Kidney glomerular epithelial cell (primary cell): ENCODE measurements at places on chromosomes 13 and 19.

- no peak for DNase-seq
Measured at GRCh38 chr19:47303966-47304365, 5.7 kb upstream of the C5AR1 start.

- DNase-seq, result no peak
Measured at GRCh38 chr19:45191375-45191774, 12.8 kb downstream of the BLOC1S3 start.

- no peak for DNase-seq
Measured at GRCh38 chr19:58182577-58182988, 278 bp upstream of the ZNF274 start.

- DNase-seq, result peak; percentile 58
Measured at GRCh38 chr13:106530980-106531481, 4.4 kb downstream of the EFNB2 start.

- DNase-seq, result no peak
Measured at GRCh38 chr19:14471436-14472187, 3.5 kb downstream of the PTGER1 start.

- no peak for DNase-seq
Measured at GRCh38 chr13:31042481-31043165, 110.2 kb downstream of the TEX26 start.

GRCh38 chr13:109646423-109646822, 140.0 kb downstream of the IRS2 start:
- no peak for DNase-seq

GRCh38 chr19:2053601-2054389, 2.8 kb upstream of the MKNK2 start:
- DNase-seq, result no peak

DNA sequence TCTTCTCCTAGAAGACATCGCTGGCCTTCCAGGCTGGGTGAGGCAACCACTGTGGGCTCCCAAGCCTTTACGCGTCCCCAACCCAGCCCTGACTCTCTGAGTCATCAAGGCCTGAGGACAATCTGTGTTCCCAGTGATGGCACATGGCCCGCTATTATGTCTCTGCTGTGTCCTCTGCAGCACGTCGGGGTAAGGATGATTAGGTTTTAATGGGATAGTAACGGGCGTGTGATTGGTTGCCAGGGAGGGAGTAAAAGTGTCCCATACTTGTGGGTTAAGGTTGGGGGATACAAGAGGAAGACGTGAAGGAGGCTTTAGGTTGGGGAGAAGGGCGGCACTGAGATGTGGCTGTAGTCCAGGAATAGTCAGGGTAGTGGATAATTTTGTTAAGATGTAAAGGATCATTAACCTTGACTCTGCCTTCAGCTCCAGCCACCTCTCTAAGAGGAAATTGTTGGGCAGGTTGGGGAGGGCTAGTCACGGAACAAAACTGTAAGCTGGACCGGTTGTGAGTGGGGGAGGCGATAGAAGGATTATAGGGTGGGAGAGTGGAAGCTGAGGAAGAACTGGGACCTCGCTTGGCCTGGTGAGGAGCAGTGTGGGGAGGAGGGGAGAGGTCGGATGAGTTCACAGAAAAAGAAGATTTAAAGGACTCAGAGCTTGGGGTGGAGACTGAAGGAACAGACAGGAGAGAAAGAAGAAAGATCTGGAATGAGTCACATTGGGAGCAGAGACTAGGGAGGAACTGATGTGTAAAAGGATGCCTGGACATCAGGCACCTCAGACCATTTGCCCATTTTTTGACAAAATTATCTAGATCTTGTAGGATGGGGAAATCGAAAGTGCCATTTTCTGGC, 27.9 kb upstream of the IGFL1 start:
- DNase-seq, result peak; percentile 44

GRCh38 chr13:102933122-102933521, 87.3 kb downstream of the ERCC5 start:
- no peak for DNase-seq

GRCh38 chr19:38970664-38971532, 4.6 kb downstream of the FBXO17 start:
- DNase-seq, result no peak

GRCh38 chr13:27383104-27383921, 41.1 kb upstream of the GTF3A start:
- no peak for DNase-seq

DNA sequence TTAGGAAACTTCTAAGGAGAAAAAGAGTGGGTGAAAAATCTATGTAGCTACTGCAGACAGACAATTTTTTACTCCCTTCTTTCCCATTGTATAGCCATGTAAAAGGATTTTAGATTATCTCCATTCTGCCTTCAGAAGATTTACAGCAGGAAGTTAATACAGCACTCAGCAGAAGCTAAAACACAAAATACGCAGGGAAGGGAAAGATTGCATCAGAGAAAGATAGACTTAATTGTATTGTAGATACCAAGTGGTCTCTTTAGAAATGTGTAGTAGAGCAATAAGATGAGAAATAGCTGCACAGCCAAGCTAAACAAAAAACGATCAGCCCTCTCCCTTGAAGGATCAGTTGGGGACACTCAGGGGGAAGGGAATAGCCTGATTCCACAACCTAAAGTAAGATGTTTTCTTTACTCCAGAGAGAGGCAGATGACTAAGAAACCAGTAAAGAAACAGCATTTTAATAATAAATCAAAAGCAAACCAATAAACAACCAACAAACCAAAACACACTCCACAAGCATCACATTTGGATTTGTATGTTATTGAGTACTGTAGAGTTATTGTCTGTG, 236.7 kb upstream of the SLITRK1 start:
- DNase-seq, result no peak

GRCh38 chr19:47486900-47487299, 2.9 kb upstream of the KPTN start:
- DNase-seq, result no peak

- peak; percentile 80 for DNase-seq
Measured at GRCh38 chr13:114119196-114119595, 13.2 kb downstream of the RASA3 start.

DNA sequence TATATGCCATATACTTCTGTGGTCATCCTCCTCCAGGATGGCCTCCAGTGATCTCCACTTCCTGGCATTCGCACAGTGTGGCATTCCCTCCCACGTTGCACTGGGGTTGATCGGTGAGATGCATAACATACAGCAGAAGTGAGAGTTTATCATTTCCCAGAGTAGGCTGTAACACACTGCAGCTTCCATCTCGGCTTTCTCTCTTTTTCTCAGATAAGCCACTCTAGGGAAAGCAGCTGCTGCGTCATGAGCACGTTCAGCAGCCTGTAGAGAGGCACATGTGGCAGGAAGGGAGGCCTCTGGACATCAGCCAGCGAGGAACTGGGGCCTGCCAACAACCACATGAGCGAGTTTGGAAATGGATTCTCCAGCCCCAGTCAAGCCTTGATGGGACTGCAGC, 807.1 kb downstream of the DIAPH3 start:
- DNase-seq, result no peak

DNA sequence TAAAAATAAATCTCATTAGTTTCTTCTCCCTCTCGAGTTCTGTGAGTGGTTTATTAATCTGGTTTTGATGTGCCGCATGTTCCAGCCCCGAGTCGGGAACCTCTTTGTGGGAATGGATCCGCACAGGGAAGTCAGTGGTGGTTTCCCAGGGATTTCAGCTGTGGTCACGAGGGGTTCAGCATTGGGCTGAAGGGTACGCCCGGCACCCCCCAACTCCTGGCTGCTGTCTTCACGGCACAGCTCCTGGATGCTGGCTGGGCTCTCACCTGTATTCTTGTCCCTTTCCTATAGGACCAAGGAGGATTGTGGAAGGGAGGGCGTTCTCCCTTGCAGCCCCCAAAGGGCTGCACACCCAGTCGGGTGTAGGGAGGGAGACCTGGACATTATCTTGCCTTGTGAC, 167.8 kb downstream of the ZNF536 start:
- DNase-seq, result no peak

GRCh38 chr19:33325920-33326319, 23.6 kb upstream of the CEBPA start:
- DNase-seq, result no peak
